KBM-7 (cell line): ENCODE measurements at places on chromosomes 13 and 19.

DNA sequence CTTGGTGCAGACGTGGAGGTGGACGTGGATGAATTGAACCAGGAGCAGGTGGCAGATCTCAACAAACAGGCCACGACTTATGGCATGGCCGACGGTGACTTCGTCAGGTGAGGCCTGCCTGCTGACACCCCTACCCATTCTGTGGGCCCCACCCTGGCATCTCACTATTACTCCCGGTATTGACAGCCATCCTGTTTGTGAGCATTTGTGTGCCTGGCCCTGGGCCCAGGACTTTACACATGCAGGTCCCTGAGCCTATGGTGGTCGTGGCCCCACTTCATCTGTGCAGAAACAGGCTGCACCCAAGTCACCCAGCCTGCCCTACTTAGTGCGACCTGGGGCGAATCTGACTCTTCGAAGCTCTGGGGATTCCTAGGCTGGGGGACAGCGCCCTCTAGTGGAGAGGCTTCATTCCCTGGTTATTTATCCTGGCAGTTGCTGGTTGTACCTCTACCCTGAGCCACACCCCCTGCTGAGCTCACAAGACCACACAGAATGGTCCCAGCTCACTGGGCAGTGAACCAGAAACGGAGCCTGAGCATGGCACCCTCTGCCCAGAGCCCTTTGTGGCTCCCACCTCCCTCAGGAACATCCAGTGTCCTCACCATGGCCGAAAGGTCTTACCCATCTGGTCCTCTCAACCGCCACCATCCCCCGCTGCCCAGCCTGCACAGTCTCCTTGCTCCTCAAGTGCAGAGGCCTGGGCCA, 16.9 kb downstream of the ZNF296 start:
- DNase-seq: peak; percentile 84

DNA sequence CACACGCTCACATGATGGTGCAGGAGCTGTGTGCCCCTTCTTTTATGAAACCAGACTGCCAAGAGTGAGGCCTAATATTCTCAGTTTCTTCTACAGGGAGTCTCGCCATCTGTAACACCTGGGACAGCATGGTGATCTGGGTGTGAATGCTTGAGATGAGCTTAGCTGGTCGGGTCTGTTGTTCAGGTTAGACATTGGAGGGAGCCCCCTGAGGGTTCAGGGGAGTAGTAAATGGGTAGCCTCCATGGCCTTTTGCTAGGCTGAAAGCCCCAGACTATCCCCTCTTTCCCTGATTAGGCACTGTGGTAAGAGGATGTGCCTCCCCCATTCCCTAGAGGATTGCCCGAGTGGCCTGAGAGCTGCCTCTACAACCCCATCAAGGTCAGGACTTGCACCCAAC, 1916.1 kb downstream of the PCDH9 start:
- DNase-seq: no peak

DNA sequence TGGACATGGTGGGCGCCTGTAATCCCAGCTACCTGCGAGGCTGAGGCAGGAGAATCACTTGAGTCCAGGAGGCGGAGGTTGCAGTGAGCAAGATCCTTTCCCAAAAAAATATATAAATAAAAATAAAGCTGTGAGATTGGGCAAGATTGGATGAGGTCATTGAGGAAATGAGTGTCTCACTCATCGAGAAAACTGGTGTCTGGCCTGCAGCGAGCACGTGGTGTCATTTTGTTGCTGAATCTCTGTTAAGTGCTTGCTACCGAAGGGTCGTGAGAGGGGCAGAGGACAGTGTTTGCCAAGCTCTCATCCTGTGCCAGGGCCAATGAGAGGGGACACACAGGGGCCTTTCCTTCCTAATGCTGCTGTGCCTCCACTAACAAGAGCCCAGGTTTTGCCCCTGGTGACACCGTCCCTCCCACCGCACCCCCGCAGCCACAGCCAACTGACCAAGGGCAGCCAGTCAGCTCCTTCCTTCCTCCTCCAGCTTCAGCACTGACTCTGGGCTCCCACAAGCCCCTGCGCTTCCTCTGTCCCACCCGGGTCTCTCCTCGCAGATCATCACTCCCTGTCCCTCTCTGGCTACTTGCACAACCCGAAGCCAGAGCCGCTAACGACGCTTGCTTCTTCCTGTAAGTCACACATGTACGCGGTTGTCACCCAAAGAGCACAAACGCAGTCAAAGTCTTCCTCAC, 3.2 kb downstream of the POLD1 start:
- peak; percentile 19 for DNase-seq

DNA sequence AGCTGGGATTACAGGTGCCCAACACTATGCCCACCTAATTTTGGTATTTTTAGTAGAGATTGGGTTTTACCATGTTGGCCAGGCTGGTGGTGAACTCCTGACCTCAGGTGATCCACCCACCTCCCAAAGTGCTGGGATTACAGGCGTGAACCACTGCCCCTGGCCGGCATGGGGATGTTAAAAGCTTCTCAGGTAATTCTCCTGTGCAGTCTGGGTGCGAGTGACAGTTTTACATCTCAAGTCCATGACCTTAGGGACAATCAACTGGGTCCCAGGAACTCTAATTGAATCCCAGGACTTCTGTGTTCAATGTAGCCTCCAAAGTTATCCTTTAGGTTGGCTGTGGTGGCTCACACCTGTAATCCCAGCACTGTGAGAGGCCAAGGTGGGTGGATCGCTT, 100.1 kb upstream of the TSHZ3 start:
- DNase-seq: no peak

DNA sequence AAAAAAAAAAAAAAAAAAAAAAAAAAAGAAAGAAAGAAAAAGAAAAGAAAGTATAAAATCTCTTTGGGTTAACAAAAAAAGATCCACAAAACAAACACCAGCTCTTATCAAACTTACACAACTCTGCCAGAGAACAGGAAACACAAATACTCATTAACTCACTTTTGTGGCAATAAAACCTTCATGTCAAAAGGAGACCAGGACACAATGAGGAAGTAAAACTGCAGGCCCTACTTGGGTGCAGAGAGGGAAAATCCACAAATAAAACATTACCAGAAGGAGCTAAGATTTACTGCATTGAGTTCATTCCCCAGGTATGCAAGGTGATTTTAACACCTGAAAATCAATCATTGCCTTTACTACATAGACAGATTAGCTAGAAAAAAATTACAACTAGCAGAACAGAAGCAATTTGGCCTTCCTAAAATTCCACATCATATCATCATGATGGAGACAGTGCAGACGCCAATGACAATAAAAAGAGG, 9.6 kb upstream of the CEACAM5 start:
- DNase-seq: peak; percentile 80
